Lung (tissue), 17 donors: ENCODE measurements at places on chromosomes 2 and 18.
A peak's percentile ranks its signal among the peaks of the same experiment; 100 is the strongest.

- peaks cover 7% of the 10 kb centered on the region for H3K4me1 ChIP-seq
- H3K27ac ChIP-seq, result no peak overlapping the region
- DNase-seq, result no peak
- H3K36me3 ChIP-seq, result no peaks in the 10 kb centered on the region
These were observed 591.7 kb downstream of the ZEB2 start for GRCh38 chr2:143928184-143928583.

DNA sequence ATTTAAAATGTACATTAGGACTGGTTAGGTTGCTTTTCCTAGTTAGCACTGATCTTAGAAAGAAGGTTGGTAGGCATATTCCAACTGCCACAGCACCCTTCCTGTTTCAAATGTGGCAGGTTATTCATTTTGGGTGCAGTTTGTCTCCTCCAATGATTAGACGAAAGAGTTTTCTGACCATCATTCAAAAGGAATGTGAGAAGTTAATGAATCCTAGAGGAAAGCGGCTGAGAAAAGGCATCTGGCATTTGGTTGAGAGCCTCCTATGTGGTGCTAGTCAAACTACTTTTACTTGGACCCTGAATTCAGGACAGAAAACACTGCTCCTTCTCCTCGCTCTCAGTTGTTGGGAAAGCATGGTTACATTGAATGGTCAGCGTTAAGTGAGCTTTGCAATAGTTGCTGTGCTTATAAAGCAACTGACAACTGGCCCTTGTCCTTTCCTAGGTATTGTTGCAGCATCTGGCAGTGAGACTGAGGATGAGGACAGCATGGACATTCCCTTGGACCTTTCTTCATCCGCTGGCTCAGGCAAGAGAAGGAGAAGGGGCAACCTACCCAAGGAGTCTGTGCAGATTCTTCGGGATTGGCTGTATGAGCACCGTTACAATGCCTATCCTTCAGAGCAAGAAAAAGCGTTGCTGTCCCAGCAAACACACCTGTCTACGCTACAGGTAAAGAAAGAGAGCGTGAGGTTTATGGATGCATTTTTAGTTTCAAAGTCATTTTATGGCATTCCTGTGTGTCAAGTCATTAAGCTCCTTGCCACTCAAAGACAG lies 6.1 kb downstream of the TGIF1 start:
- no peaks in the 10 kb centered on the region for H3K27me3 ChIP-seq
- peak; percentile 37 for DNase-seq
- no peak overlapping the region for H3K4me3 ChIP-seq
- H3K4me1 ChIP-seq, result peaks cover 22% of the 10 kb centered on the region

GRCh38 chr2:157256626-157257025 lies 879 bp upstream of the GALNT5 start:
- H3K27ac ChIP-seq, result no peak overlapping the region
- DNase-seq, result no peak
- H3K27me3 ChIP-seq, result no peaks in the 10 kb centered on the region
- peaks cover 21% of the 10 kb centered on the region for H3K4me1 ChIP-seq

GRCh38 chr18:36762074-36762473 lies 66.7 kb downstream of the TPGS2 start:
- H3K27me3 ChIP-seq, result no peaks in the 10 kb centered on the region
- no peak overlapping the region for H3K4me3 ChIP-seq
- no peaks in the 10 kb centered on the region for H3K36me3 ChIP-seq
- H3K4me1 ChIP-seq, result no peaks in the 10 kb centered on the region
- H3K27ac ChIP-seq, result no peak overlapping the region

DNA sequence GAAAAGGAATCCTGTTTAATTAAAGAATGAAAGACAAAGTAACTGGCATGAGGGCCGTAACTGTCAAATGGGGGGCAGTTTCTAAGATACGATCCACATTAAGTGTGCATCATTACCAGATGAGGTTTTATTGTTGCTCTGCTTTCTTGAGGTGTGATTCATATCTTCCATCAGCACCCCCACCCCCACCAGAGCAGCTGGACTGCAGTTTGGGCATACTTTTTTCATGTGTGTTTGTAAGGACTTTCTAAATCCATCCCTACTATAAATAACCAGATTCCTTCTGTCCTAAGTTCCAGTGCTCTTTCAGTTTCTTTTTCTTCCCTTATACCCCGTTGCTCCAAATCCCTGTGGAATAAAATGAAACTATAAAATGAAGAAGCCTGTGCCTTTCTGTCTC lies 142.1 kb downstream of the CDCA7 start:
- DNase-seq, result no peak
- no peak overlapping the region for H3K27ac ChIP-seq
- no peaks in the 10 kb centered on the region for H3K36me3 ChIP-seq
- no peaks in the 10 kb centered on the region for H3K27me3 ChIP-seq
